ENCODE measurements at places on chromosomes 12 and 14.

- no peak for DNase-seq
Observed at GRCh38 chr12:106522708-106523107, 60.1 kb upstream of the RFX4 start.

DNA sequence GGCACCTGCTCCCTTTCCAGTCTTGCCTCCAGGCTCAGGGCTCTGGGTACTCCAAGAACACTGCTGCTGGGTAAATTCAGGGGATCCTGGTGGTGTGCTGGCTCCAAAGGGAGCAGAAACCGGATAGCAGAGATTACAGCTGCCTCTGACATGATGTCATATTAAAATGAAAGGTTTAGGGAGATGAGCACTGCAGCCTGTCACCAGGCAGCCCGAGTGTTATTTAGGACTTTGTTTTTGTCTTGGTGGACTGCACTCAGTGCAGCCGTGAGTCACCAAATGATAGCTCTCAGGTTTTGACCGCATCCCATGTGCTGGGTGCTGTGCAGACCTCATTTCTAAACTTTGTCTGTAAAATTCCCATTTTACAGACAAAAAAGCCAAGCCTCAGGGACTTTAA, 266.0 kb upstream of the CRY1 start:
- DNase-seq, result no peak

DNA sequence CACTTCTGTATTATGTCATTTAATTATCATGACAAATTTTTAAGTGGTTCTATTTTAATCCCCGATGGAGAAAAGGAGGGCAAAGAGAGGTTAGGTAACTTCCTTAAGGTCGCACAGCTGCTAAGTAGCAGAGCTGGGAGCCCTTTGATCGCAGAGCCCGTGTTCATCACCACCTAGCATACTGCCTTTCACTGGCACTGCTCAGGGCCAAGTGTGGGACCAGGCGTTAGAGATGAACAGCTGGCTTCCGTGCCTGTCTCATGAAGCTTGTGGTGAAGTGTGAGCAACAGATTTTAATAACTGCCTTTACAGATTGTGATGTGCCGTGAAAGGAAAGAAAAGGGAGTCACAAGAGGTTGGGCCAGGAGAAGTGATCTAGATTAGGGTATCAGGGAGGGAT, 273.6 kb downstream of the AKAP6 start:
- DNase-seq, result no peak

DNA sequence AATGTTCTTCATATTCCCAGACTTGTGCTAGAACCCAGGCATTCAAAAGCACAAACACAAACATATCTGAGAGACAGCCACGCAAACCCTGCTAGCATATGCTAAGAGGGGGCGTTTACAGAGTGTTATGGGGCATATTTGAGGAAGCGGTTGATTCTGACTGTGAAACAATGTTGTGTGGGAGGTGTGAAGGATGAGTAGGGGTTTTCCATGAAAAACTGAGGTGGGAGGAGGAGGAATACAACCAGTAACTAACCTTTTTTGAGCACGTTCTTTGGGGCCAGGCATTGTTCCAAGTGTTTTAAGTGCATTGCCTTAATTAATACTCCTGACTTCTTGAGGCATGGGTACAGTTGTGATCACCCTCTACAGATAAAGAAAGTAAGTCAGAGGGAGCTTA, 499.5 kb downstream of the AACS start:
- no peak for DNase-seq

GRCh38 chr12:114901316-114901715, 217.3 kb upstream of the TBX3 start:
- no peak for DNase-seq

GRCh38 chr14:100078997-100079725, 13.9 kb downstream of the EVL start:
- DNase-seq, result peak; percentile 47

GRCh38 chr12:121925358-121925695, 6.9 kb downstream of the CFAP251 start:
- DNase-seq, result no peak

DNA sequence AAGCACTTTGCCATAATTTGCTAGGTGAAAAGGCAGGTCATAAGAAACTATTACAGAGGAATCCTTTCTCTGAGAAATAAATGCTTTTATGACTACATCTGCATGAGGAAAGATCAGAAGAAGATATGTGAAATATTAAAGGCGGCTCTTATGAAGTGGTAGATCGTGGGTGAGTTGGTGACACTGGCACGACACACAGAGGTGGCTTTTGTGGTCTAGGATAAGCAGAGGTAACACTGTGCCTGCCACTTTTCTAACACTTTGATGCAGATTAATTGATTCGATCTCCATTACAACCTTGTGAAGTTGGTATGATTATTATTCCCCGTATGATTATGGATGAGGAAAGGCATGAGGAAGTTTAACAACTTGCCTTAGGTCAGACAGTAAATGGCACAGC, 60.0 kb upstream of the ELK3 start:
- DNase-seq, result no peak
